ENCODE measurements at places on chromosomes 7 and 10. TPM values are rescaled to one million over a fixed set of nuclear protein-coding genes. Genes with fewer than 3 reads are reported as not detected.

SLC18A3 gene
- total RNA-seq = not detected

SLC13A1 gene
- not detected for total RNA-seq

MMD2 gene
- total RNA-seq = not detected

PALS2 gene
- 19.8 TPM for total RNA-seq

IL6 gene
- 5.0 TPM for total RNA-seq

LIPF gene
- total RNA-seq = not detected

LBX1 gene
- not detected for total RNA-seq

HHEX gene
- total RNA-seq = 6.3 TPM

SLC29A3 gene
- 22.4 TPM for total RNA-seq

TCERG1L gene
- total RNA-seq = 0.91 TPM

HTR5A gene
- not detected for total RNA-seq

MRPS16 gene
- 84.2 TPM for total RNA-seq

BCL7B gene
- 49.6 TPM for total RNA-seq

HTR7 gene
- 0.65 TPM for total RNA-seq

RAMP3 gene
- 47.2 TPM for total RNA-seq

MTERF1 gene
- 20.4 TPM for total RNA-seq

EIF5AL1 gene
- total RNA-seq = 0.94 TPM

CDHR3 gene
- 6.0 TPM for total RNA-seq

ADIRF gene
- 790 TPM for total RNA-seq

GPC2 gene
- total RNA-seq = 5.1 TPM

LRRTM3 gene
- total RNA-seq = 0.13 TPM

SOSTDC1 gene
- total RNA-seq = not detected

LIPK gene
- total RNA-seq = not detected

SPDYE8 gene
- not detected for total RNA-seq

SLC39A12 gene
- total RNA-seq = 0.13 TPM

ANXA8 gene
- 137 TPM for total RNA-seq

Data from ureter (tissue), 1 donor.